ENCODE measurements at places on chromosomes 7 and 10.

DNA sequence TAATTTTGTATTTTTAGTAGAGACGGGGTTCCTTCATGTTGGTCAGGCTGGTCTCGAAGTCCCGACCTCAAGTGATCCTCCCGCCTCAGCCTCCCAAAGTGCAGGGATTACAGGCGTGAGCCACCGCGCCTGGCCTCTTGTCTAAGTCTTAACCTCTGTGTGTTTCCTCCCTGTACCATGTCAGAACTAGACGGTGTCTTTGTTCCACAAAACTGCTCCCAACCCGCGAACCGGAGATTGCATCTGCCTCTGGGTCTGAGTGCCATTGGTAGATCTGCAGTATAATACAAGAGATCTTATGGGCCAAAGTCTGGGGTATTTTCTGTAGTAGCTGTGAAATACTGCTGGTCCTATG is 1.3 kb upstream of the EEF1AKMT2 start:
- DNase-seq: no peak

- no peak for DNase-seq
These were observed 220.5 kb downstream of the CCSER2 start for GRCh38 chr10:84548869-84549268.

DNA sequence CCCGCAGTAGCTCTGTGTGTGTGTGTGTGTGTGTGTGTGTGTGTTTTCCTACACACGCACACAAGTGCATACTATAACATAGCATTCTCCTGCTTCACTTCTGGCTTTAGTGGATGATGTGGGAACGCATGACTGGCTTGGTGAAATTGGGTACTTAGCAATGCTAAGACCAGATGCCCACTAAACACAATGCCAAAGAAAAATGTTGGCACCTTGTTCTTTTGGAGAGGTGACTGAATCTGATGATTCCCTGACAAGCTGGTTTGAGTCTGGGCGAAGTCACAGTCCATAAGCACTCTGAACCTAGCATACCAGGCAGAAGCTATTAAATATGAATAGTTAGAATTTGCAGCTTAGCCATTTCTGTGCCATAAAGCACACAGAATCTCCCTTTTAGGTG is 68.0 kb upstream of the CDCA7L start:
- no peak for DNase-seq

- no peak for DNase-seq
These were observed 60.6 kb downstream of the PRTFDC1 start for GRCh38 chr10:24891823-24892222.

- no peak for DNase-seq
These were observed 87.0 kb downstream of the MARCHF5 start for GRCh38 chr10:92377962-92378361.

DNA sequence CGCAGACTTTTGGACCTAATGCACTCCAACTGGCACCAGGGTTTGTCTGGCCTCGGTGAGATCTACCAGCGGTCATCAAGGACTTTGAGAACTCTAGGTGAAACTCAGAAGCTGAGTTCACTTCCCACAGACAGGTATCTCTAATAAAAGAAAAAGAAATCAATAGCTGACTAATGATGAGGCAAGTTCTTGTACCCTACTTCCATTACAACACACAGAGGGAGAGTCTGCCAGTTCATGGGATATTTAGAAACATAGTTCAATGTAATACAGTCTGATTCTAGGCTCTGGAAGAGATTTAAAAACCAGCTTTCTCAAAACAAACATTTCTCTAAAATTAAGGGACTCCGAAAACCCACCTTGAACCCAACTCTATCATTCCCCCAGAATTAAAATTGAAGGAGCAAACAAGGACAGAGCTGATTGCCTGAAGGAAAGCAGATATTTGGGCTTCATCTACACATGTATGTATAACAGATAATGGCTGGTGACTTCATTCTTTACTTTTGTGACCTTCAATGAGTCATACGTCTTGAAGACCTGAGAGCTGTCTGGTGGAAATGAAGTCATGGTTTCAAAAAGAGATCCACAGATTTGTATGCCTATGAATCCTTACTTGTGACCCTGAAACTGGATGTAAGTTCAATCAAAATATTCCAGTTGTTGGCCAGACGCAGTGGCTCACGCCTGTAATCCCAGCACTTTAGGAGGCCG is 2.7 kb upstream of the PNLIPRP1 start:
- no peak for DNase-seq

- DNase-seq: no peak
These were observed 415.4 kb upstream of the LRRN3 start for GRCh38 chr7:110675383-110676103.

DNA sequence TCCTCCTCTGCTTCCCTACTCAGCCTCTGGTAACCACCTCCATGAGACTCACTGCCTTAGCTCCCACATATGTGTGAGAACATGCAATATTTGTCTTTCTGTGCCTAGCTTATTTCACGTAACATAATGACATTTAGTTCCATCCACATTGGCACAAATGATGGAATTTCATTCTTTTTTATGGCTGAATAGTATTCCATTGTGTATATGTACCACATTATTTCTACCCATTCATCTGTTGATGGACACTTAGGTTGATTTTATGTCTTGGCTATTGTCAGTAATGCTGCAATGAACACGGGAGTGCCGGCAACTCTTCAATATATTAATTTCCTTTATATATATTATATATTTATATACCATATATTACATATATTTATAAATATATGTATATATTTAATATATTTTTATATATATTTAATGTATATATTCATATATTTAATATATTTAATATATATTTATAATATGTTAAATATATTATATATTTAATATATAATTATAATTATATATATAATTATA is 1046.9 kb downstream of the DNAJB9 start:
- no peak for DNase-seq

- DNase-seq: no peak
These were observed 1131.4 kb downstream of the XPNPEP1 start for GRCh38 chr10:108791794-108792474.

- DNase-seq: no peak
These were observed 647.4 kb downstream of the XPNPEP1 start for GRCh38 chr10:109275960-109276359.

DNA sequence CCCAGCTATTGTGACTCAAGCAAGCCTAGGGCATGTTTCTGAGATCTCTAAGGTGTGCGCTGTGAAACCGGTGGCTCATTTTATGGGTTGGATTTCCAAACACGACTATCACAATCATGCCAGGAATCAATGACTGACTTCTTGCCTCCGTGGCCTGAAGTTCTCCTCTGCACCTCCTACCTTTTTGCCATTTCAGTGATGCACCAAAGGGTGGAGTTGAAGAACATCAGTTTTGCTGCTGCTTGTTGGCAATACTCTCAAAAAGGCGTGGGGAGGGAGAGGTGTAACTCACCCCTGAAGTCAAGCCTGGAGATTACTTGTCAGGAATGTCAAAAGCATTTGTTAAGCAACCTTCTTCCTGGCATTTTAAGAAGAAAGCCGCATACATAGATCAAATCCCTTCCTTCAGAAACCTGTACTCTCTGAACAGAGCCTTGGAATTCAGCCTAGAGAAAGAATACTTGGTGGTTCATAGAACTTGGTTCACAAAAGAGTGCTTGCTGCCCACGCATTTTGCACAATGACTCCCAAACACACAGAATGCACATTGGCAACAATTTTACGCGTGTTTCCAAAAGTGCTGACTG is 41.0 kb downstream of the KIAA1217 start:
- no peak for DNase-seq
